DMS153 (cell line): ENCODE measurements at places on chromosomes 16 and 17.

GRCh38 chr17:67208232-67208631 lies 36.8 kb downstream of the HELZ start:
- DNase-seq = no peak

DNA sequence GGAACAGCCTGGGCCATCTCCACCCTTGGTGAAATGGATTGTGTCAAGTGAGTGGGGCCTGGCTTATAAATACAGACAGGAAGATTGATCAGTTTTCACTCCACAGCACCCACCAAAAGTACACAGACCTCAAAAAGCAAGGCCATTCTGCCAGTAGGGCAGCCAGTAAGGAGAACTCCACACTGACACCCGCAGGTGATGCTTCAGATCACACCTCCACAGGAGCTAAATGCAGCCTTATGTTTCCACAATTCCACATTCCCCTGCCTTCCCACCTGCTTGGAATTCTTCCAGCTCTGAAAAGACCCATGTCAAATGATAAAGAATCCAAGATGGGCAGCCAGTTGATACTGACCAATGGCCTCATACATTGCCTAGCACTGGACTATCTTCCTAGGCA lies 191.1 kb downstream of the ZFHX3 start:
- no peak for DNase-seq

- peak; percentile 82 for DNase-seq
Observed at GRCh38 chr16:8295513-8296237, 294.6 kb downstream of the TMEM114 start.

DNA sequence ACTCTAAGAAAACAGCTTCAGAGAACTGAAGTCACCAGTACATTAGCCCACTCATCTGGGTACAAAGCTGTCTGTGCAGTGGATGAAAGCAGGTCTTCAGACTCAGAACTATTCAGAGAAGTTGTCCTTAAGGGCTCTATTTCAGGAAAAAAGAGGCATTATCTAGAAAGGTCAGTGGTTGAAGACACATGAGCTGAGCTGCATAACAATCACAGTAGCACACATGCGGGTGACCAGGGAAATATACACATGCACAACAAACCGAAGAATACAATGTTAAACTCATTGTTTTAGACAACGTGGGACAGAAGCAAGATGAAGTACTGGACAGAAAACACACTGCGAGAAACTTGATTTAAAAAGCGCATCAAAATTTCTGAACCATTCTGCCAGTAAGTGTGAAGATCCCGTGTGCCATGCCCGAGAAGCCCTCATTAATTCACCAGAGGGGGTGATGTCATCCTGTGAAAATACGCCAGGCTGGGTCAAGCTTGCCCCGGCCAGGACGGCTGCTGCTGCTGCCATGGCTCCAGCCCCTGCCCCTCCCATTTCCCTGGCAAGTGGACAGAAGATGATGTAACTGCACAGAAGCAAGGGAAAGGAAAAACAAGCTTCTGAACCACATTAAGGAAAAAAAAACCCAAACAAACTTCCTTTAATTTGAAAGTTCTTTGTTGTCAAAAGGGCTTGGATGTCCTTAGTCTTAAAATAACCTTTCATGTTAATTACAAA lies 10.1 kb downstream of the DYNC1LI2 start:
- DNase-seq = peak; percentile 71

GRCh38 chr16:83400234-83400633 lies 407.5 kb upstream of the HSBP1 start:
- peak; percentile 29 for DNase-seq

DNA sequence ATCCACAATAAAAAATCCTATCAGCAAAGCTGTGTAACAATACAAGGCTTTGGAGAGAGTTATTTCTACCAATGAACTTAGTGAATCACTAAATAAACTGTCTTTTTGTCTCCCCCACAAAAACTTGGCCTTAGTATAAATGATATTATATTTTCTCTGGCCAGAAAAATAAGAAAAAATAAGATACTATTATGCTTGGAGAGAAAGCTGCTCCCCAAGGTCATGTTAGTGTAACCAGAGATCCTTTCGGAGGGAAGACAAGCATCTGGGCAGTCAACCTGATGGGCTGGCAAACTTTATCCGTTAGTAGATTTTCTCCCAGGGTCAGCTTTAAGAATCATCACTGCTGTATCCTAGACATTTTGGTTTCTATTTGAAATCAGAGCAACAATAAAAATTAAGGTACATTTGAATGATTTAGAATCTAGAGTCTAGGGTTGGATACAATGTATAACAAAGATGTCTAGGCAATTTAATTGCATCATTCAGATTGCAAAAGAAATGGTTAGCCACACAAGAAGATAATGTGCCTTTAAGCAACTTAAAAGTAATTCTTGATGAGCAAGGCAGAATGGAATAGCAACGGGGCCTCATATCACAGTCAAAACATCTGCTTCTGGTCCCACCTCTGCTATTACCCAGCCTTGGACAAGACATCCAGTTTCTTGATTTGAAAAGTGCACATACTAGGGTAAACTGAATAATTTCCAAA lies 280.4 kb downstream of the SLC39A11 start:
- no peak for DNase-seq

DNA sequence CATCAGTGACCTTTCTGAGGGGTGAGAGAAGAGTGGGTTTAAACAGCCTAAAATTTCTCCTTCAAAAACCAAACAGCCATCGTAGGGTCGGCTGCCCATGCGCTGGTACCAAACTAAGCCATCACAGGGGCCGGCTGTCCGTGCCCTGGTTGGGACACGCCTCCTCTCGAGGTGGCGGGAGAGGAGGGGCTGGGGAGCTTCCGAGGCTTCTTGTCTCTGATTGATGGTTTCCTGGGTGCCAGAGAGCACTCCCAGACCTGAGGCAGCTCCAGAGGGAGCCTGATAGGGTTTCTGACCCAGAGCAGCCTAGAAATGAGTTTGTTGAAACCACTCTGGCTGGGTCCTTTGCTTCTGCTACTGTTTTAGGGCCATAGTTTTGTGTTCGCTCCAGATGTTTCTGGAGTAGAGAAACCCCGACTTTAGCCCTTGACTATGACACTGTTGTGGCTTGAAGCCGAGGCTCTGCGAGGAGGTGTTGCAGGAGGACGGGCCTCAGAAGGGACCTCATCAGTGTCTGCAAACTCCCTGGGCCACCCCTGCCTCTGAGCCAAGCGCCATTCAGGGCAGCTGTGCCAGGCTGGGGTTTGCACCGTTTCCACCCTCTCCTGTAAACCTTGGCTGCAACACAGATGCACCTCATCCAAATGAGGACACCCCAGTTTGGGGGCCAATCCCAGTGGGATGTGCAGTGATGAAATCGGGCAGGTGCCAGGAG lies 6.2 kb downstream of the ZNF276 start:
- DNase-seq = no peak

DNA sequence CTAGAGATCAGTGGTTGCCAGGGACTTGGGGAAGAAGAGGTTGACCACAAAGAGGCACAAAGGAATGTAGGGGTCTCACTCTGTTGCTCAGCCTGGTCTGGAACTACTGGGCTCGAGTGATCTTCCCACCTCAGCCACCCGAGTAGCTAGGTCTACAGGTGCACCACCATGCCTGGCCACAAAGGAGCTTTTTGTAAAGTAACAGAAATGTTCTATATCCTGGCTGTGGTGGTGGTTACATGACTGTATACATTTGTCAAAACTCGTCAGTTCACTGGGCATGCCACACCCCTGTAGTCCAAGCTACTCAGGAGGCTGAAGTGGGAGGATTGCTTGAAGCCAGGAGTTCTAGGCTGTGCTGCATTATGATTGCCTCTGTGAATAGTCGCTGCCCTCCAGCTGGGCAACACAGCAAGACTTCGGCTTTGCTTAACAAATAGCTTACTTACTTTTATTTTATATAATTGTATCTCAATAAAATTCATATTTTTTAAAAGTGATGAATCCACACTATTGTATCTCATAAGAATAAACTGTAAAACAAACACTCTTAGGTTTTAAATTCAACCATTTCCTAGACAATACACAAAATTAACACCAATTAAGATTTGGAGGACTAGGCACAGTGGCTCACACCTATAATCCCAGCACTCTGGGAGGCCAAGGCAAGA lies 5.0 kb downstream of the SKA2 start:
- no peak for DNase-seq

DNA sequence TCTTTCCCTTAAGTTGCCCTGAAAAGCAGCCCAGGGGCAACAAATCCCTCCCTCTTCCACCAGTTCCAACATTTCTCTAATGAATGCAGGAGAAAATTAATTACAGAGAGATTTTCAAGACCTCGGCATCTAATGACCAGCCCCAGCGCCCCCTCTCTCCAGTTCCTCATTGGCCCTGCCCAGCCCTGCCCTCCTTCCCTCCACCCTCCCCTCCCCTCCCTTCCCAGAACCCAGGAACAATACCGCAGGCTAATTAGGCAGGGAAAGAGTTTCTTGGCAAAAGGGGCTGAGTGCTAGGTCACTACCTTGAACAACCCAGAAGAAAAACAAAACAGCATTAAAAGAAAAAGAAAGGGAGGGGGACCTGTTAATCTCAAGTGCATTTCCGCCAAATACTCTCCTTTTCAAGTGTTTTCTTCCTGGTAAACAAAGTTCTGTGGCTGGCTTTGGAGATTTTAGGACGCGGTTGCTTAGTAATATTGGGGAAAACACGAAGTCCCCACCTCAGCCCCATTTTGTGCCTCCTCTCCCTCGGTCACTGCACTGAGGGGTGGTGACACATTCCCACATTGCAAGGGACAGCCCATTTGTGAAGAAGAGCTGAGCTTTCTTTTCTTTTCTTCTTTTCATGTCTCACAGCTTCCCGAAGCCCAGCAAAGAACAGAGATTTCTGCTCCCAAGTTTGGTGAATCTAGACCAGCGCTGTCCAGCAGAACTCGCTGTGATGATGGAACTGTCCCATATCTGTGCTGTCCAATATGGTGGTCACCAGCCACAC lies 215.4 kb downstream of the SOX9 start:
- peak; percentile 45 for DNase-seq

DNA sequence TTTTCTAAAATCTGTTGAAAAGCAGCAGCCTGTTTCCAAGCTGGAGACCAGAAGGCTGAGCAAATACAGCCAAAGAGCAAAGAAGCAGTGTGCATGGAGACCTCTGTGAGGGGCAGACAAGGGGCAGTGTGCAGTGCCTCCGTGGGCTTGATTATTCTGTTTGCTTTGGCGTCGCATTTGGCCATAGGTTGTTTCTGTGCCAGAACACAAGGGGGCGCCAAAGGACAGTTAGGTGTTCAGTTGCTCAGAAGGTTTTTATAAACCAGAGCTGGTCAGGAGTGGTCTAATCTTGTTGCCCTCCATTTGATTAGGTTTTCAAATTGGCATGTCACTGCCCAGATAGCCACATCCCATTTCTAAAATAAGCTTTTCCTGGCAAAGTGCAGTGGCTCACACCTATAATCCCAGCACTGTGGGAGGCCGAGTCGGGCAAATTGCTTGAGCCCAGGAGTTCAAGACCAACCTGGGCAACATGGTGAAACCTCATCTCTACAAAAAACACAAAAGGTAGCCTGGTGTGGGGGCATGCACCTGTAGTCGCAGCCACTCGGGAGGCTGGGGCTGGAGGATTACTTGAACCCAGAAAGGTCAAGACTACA lies 10.6 kb downstream of the MYH3 start:
- peak; percentile 2 for DNase-seq

- DNase-seq = no peak
Observed at GRCh38 chr17:49496183-49496866, 1.2 kb downstream of the NGFR start.

DNA sequence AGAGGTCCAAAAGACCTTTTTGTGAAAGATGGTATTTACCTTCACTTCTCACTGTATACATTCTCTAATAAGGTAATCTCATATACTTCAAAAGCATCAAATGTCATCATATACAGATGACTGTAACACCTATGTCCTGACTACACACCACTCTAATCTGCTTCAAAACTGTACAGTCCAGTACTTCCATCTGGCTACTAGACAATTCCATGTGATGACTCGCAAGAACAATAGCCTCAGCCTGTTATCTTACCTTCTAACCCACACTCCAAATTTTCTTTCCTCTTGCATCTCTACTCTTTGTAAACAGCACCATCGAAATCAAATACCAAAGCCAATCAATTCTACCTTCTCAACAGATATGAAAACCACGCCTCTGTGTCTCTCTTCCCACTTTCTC lies 24.1 kb downstream of the MYO1D start:
- DNase-seq = no peak

GRCh38 chr17:9991351-9991750 lies 86.3 kb upstream of the RCVRN start:
- DNase-seq = no peak

DNA sequence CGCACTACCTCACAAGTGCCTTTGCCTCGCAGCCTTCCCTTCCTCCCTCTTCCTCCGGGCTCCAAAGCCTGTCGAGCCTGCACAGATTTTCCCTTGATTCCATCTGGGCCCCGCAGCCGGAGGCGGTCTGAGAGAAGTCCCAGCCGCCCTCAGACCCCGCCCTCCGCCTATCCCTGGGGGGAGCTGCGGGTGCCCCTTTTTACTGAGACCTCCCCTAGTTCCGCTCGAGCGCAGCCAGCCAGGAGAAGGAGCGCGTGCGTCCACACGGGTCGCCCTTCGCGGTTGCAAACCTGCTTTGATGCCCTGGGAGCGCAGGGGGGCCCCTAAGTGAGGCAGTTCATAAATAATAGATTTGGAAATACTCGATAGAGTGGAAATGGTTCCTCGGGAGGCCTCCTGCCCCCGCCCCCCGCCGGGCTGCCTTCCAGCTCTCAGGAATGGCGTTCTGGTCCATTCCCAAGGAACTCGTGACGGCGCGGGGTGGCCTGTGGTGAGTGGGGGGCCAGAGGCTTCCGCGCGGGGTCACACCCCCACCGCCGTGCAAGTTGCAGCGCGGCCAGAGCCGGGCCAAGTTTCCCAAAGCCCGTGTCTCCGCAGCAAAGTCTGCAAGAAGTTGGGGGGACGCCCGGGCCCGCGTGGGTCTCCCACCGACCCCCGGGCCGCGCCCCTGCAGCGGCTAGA lies 610 bp downstream of the C16orf74 start:
- no peak for DNase-seq

GRCh38 chr16:648071-648780 lies 939 bp upstream of the WDR90 start:
- DNase-seq = peak; percentile 5

DNA sequence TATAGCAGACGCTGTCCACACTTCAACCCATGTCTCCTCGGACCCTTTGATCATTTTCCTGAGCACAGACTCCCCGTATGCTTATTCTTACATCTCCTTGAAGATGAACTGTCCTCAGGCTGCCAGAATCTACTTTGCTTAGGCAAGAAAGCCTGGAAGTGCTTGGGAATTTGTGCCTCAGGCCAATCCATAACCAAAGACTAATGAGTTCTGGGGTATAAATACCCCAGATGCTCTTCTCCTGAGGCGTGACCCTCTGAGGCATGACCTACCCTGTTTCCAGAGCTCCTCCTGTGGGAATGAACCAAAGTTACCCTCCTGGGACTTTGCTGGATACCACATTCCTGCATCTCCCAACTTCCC lies 10.1 kb upstream of the TEKT3 start:
- DNase-seq = no peak

DNA sequence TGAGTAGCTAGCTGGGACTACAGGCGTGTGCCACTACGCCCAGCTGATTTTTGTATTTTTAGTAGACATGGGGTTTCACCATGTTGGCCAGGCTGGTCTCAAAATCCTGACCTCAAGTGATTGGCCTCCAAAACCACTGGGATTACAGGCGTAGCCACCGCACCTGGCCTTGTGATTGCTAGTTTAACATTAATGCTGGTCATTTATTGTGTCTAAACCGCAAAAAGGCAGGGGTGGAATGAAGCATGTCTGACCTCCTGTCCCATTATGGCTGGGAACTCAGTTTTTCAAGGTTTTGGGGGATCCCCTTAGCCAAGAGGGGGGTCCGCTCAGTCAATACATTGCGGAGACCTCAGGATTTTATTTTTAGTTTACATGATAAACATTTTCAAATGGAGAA lies 10.7 kb upstream of the CNGB1 start:
- no peak for DNase-seq

GRCh38 chr16:89004209-89004831 lies 27.3 kb upstream of the CBFA2T3 start:
- peak; percentile 10 for DNase-seq

- no peak for DNase-seq
Observed at GRCh38 chr17:56934280-56934679, 20.4 kb upstream of the TRIM25 start.
